Activated CD4-positive, alpha-beta memory T cell treated with anti-CD3 and anti-CD28 coated beads, Interleukin-2, amount 10 ng/mL, durations not matched to agents 7 days and 5 days (primary cell): ENCODE measurements at places on chromosomes 4 and X.

- DNase-seq: no peak
Measured at GRCh38 chr4:53744446-53745160, 153.3 kb upstream of the LNX1 start.

DNA sequence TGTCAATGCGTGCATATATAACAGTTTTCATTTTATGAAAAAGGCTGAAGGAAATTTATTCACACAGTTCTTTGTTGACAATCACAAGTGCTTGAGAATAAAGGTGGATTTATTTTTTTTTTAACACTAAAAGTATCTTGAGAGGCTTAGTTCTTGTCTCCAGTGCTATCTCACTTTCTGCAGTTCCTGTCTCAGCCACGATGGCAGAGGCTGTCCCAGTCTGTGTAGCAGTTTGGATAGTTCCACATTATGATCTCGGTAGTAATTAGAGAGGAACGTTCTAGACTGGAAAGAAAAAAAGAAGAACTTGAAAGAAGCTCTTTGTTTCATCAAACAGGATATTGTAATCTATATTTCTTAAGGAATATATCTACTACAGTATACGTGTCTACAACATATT is 229.0 kb downstream of the UGT8 start:
- no peak for DNase-seq

DNA sequence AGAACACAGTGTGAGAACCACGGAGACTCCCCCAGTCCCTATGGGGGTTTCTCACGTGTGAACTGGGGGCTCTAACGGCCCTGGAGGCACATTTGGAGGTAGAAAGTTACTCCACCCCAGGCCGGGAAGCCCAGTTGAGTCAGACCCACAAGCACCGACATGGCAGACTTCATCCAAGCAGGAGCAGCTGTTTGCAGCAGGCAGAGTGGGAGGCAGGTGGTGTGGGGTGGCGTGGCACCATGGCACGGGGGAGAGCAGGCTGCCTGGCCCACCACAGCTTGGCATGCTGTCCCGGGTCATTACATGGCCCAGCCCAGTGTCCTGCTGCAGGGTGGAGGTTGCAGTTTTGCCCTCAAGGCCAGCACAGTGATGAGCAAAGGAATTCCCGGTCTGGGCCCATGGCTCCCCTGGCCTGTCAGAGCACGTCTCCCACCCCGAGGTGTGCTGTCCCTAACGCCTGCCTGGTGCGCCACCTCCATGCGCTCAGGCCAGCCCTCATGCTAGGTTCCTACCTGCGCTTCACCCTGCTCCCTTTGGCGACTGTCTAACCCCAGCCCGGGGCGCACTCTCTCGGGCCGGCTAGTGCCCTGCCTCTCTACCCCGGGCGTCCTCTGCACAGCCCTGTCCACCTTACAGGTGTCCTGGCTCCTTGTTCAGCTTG is 90.6 kb upstream of the AFAP1 start:
- DNase-seq: no peak

GRCh38 chrX:32370456-32371205 is 840.7 kb downstream of the DMD start:
- DNase-seq: no peak

- no peak for DNase-seq
Measured at GRCh38 chr4:183409483-183409882, 35.0 kb upstream of the CDKN2AIP start.

DNA sequence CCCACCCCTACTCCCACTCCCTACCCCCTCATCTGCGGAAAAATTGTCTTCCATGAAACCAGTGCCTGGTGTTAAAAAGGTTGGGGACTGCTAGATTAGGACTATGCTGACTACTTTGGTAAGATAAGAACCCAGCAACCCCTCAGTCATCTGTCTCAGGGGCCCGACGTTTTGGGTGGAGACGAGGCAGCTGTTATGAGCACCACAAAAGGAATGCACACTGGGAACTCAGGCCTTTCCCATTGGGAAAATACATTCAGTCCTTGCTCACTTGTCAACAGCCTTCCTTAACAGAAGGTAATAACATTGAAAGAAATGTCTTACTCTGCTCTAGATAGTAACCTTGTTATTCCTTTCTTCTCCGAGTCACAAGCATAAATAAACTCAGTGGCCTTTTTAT is 310.8 kb downstream of the AFF2 start:
- no peak for DNase-seq

- peak; percentile 39 for DNase-seq
Measured at GRCh38 chr4:113673450-113673849, 88.1 kb downstream of the CAMK2D start.

GRCh38 chr4:83889802-83890201 is 353.9 kb downstream of the GPAT3 start:
- DNase-seq: no peak

DNA sequence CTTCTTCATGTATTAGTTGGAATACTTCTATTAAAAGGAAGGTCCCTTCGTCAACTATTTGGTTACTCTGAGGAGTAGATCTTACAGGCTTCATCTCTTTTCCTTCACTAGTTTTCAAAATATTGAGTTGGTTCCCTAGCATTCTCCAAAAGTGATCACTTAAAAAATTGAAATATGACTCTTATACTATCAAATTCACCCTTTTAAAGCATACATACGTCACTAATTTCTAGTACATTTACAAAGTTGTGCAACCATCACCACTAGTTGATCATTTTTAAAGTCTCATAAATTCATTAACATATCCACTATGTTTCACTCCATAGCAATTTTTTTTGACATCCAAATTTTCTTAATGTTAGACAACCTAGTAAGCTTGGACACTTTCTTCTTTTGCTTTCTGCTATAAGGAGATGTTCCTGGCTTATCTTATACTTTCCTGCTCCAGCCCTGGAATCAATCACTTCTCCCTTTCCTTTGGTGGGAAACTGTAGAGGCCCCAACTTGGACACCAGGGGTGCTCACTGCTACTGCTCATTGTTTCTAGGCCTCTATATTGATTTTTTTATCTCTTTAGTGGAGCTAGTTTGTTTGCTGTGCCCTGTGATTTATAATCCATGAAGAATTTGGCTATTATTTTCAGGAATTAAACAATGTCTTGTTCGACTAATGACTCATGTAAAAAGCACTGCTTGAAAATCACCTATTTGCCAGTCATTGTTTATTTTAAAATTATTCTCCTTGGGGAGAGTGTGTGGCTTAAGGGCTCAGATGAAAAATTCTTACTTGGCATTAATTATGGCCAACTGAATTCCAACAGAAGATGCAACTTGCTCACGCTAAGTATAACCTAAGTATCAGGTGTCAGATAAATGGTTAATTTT is 4.0 kb upstream of the ZFX start:
- no peak for DNase-seq

- no peak for DNase-seq
Measured at GRCh38 chrX:78747489-78747888, at the start of gene LPAR4. Gene LPAR4, plus strand, starts transcription at chrX:78747720. Its CDS starts 7,150 bp downstream, at chrX:78754870.

DNA sequence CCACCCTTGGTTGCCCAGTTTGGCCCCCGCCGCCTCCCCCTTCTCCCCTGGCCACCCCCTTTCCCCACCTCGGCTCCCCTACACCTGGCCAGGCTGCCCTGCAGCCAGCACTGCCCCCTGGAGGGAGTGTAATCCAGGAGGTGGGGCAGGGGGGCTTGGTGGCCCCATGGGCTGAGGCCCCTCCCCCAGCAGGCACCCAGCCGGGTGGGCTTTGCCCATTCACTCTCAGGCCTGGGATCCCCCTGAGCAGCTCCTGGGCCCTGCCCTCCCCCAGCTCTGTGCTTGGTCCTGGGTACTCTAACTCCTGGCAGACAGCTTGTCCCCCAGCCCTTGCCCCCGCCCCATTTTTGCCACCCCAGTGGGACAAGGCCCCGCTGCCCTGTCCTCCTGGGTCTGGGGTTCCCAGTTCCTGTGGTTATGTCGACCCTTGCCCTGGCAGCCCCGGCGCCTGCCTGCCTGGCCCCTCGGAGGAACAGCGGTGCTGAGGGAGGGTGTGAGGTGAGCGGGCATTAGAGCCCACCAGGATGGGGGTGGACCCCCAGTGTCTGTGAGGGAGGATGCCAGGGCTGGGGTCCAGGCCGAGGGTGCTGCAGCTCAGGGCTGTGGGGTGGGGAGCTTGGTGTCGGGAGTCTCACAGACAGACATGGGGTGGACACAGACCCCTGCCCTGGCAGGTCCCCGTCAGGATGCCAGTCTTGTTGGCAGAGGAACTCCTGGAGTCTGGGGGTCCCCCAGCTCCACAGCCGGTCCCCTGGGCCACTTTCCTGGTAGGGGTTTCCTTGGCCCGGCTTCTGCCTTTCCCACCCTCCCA is 10.2 kb downstream of the NAT8L start:
- DNase-seq: no peak

DNA sequence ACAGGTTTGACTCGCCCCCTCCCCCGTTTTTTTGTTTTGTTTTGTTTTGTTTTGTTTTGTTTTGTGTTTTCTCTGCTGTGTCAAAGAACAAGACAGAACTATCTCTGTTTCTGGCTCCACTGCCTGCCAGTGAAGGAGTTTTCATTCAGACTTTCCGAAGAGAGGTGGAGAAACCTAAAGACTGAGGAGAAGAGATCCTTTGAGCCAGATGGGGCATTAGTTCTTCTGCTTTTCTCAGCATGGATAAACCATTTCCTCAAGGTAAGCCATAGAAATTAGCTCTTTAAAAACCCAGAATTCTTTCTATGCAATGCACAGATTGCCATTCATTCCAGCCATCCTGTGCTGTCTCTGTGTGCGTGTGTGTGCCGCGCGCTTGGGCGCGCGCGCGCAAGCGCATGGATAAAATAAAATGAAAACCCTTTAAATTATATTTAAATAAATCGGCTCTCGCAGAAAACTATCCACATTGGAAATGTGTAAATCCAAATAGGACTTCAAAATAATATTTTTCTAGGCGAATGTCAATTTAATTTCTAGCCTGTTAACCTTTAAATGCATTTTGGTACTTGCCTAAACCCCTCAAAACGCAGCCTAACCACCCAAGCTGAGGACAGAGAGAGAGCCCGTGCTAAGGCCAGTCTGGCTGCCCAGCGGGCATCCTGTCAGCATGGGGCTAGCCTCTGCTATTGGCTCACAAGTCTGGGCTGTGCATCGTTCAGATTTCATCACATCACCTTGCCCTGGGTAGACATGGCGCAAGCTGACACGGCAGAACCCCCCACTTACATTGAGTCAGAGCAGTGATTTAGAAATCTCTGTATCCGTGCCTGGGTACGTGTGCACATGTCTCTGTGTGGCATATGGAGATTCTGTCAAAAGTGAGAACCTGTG is 113.0 kb upstream of the VAMP7 start:
- DNase-seq: no peak

- no peak for DNase-seq
Measured at GRCh38 chr4:137495578-137495977, 36.7 kb downstream of the PCDH18 start.

DNA sequence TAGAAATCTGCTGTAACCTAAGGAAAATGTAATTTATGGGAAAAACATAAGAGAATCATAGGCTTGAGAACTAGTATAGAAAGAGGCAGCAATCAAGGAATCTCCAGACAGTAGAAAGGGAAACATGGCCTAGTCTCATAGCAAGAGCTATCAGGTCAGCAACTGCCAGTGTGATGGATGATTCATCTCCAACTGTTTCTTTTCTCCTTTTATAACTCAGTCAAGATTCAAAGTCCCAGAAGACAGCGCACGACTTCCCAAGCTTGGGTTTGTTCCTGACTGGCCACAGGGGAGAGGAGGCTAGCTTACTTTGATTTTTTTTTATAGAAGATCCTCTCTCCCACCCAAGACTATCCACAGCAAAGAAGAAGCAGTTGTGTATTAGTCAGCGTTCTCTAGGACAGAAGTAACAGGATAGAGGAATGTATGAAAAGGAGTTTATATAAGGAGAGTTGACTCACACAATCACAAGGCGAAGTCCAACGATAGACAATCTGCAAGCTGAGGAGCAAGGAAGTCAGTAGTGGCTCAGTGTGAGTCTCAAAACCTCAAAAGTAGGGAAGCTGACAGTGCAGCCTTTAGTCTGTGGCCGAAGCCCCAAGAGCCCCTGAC is 181.5 kb downstream of the GC start:
- no peak for DNase-seq

DNA sequence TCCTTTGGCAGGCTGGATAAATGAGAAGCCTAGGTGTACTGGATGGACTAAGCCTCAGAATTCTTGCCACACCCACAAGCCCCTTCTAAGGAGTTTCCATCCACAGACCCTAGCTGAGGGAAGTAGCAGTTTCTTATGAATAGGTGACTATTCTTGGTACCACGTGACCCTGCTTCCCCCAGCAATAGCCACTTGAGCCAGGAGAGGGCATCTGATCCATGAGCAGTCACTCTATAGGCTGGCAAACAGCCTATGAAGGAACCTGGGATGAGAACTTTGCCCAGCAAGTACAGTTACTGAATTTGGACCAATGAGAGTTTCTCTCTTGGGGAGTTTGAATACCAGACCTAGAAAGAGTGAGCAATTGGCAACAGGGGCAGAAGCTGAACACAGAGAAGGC is 84.0 kb downstream of the RTL9 start:
- DNase-seq: no peak

DNA sequence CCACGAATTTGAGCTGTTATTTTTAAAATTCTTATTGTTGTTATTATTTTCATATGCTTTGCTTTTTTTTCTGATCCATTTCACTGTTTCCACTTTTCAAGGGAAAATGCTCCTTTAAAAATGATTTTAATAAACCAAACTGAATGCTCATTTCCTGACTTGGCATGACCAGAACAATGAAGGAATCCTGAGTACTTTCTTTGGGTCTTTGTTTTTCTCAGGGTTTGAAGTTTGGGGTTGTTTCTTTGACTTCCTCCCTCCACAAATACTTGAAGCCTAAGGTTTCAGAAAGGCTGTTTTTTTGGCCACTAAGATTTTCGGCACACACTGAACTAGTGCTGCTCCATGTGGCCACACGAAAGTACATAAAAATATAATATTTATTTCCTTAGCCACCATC is 171.0 kb downstream of the NR3C2 start:
- no peak for DNase-seq

GRCh38 chr4:4555916-4556315 is 14.1 kb upstream of the STX18 start:
- no peak for DNase-seq

DNA sequence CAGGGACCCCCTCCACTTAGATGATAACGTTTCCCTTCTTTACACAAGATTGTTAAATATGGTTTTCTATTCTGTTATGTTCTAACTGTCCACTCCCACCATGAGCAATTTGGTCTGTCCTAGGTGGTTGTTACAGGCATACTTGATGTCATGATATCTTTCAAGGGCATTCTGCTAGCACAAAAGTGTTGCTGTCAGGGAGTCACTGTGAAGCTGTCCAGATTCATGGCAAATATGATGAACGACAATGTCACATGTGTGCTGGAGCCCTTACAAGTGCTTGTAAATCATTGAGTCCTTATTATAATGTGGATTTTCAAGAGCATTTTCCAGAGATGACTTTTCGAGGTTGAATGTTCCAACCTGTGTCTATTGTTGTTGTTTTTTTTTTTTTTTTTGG is 1250.7 kb upstream of the PRKX start:
- no peak for DNase-seq
